ENCODE measurements at places on chromosomes 4 and X.
A peak's percentile ranks its signal among the peaks of the same experiment; 100 is the strongest.

GRCh38 chrX:152445926-152446325 is 5.2 kb downstream of the GABRA3 start:
- no peak for DNase-seq

DNA sequence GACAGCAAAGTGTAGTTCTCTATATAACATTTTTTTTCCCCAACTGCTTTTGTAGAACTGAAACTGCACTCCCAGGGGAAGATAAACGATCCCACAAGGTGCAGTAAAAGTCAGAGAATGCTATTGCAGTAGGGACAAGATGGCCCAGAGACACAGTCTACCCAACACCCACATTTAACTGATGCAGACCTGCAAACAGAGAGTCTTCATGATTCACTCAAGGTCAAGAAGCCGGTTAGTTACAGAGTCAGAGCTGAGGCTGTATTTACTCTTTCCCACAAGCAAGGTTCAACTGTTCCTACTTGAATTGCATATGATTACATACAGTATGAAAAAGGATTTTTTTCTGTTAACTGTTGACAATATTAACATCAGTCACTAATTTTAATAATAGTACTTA is 654.6 kb downstream of the IL1RAPL1 start:
- no peak for DNase-seq

GRCh38 chr4:5259471-5259870 is 208.2 kb downstream of the STK32B start:
- no peak for DNase-seq

- peak; percentile 58 for DNase-seq
Observed at GRCh38 chrX:43557792-43558191, 98.3 kb upstream of the MAOA start.

- DNase-seq, result no peak
Observed at GRCh38 chr4:83851261-83852084, 315.6 kb downstream of the GPAT3 start.

DNA sequence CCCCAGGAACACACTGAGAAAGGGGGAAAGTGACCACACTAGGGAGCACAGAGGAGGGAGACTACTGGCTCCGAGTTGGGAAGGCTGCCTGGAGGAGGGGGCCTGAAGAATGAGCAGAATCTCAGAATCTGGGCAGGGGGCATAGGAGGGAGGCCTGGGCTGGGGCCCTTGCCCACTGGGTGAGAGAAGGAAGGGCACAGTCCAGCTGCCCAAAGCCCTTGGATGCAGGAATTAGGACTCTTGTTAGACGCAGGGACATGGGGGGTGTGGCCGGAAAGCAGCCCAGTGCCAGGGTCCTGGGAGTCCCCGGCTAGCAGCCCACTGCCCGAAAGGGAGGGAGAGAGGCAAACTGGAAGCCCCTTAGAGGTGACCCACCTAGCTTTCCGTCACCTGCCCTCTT is 1.9 kb upstream of the DUSP9 start:
- no peak for DNase-seq

DNA sequence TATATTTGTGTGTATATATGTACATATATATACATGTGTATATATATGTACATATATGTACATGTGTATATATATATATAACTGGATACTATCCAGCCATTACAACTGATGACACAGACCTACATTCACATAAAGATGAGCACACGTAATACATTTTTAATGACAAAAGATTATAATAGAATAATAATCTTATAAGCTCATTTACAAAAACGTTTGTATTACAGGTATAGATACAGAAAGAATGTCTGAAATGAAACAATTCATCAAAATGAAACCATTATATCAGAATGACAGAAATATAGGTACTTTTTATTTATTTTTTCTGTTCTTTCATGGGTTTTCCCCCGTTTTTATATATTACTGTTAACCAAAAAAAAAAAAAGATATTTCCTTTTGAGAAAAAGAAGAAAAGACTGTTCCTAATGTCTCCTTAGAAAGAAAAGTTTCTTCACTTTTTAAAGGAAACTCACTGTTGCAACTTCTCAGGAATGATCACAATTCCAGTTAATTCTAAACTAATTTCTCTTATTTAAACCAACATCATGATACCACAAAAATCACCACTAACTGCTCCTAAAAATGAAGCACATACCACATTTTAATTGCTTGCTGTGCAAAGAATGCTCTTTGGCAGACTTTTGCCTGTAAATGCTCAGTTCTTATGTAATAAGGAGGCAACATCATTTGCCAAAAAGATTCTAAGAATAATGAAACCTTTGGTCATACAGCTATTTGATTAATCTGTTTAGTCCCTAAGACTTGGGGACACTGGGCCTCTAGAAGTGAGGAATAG is 18.9 kb downstream of the LEF1 start:
- DNase-seq, result no peak

GRCh38 chr4:73685052-73685451 is 55.3 kb upstream of the CXCL8 start:
- no peak for DNase-seq

DNA sequence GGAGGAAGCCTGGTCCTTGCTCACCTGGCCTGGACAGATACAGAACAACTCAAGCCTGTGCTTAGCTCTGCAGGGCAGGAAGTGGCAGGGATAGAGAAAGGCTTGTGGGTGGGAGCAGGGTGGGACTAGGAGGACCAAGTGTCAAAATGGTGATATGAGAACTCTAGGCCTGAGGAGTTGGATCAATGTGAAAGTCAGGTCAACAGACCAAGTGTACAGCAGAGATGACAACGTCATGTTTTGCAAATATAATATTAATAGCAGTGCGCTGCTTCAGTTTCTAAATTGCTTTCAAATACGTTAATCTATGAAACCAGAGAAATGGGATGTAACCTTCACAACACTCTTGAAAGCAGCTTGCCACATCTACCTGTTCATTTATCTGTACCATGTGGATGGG is 114.2 kb upstream of the MAP3K15 start:
- DNase-seq, result no peak

DNA sequence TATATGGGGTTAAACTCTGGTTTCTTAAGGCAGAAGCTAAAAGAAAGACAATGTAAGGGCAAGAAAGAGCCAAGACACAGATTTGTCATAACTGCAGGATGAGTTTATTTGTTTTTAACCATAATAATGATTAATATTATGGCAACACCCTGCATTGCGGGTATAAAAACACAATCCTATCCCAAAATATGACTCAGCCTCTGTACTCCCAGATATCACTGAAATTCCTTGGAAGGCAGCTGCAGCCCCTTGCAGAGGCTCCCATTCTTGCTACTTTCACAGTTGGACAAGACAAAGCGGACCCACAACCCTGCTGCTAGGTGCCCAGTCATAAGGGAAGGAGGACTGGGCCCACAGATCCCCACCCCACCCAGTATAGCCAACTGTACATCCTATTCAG is 20.4 kb upstream of the FGF16 start:
- DNase-seq, result no peak

DNA sequence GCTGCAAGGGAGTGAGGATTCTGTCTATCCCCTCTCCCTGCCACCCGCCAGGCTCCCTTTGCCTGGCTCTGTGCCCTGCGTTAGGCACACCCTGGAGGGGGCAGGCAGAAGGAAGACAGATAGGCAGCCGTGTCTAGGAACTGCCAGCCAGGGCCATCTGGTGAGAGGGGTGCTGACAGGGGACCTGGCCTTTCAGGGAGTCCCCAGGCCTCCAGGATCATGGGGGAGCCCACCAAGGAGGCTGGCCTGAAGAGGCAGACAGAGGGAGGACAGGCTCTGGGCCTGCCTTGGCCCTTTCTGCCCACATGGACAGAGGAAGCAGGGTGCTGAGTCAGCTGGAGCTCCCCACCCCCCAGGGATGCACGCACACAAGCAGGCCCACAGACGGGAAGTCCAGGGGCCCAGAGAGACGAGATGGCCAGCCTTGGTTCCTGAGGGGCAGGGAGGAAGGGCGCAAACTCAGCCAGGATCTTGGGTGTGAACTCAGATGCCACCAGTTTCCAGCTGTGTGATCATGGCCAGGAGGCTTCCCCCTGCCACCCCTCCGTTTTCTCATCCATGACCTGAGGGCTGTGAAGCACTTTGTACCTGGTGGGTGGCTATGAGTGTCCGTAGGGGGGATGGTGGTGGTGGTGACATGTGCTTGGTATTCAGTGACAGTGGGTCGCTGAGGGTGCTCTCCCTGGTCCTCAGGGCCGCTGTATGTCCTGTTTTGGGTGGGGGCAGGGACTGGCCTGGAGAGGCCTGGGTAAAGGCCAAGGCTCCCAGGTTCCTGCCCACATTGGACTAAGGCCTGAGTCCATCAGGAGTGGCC is 1.8 kb downstream of the SH3BP2 start:
- DNase-seq, result no peak

DNA sequence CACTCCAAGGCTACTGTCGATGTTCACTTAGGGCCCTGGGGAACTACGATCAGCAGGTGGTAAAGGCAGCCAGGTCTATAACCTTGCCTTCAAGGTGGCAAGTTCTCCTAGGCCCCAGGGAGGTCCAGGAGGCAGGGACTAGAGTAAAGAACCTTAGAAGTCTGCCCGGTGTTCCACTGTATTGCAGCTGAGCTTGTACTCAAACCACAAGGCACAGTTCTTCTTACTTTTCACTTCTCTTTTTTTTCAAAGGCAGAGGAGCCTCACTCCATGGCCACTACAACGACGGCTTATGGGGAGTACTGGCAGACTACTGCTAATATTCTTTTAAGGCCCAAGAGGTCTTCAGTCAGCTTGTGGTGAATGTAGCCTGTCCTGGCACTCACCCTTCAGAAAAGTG is 78.8 kb upstream of the GPR174 start:
- DNase-seq, result no peak

- DNase-seq, result no peak
Observed at GRCh38 chr4:147840838-147841738, 109.2 kb downstream of the ARHGAP10 start.

DNA sequence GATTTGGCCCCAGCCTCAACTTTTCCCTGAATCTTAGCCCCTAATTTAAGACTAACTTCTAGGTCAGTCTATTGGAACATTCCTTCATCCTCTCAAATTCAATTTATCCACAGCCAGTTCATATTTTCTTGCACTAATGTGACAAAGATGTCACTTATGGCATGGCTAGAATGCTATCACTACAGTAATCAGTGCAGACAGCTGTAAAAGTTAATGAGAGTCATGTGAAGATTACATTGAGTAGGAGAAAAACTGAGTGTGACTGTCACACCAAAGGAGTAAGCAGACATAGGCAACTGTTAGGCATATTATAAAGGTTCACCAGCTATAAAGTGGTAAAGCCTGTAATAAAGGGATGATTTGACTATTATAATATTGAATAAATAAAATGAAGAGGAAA is 42.6 kb downstream of the GABRG1 start:
- no peak for DNase-seq

- DNase-seq, result no peak
Observed at GRCh38 chr4:168759321-168759720, 250.7 kb downstream of the CBR4 start.
